ENCODE measurements at places on chromosomes 3 and 15.

DNA sequence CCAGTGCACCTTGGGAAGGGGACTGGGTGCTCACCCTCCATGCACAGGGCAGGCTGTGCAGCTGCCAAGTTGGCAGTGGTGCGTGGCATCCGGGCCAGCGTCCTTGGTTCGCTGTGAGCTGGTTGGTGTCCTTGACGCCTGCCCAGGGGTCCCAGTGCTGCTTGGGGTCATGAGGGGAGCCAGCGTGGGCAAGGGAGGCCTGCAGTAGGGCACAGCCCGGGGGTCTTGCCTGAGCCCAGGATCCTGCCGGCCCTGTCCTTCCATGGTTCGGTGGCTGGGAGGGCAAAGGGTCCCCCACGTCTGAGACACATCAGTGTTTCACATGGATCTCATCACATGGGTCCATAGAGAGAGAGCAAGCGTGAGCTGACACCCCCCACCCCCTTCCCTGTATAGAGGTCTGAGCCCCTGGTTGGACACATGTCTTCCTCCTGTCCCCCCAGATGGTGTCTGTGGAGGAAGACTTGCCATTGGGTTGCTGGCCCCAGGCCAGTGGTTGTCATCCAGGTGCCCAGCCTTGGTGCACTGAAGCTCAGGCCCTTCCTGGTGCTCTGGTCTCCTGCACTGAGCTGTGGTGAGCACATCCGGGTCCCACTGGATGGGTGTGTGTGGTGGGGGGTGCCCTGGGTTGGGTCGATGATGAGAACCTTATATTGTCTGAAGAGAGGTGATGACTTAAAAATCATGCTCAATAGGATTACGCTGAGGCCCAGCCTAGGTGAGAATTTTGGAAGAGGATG lies 232.3 kb downstream of the SNRPN start:
- no peak for DNase-seq

DNA sequence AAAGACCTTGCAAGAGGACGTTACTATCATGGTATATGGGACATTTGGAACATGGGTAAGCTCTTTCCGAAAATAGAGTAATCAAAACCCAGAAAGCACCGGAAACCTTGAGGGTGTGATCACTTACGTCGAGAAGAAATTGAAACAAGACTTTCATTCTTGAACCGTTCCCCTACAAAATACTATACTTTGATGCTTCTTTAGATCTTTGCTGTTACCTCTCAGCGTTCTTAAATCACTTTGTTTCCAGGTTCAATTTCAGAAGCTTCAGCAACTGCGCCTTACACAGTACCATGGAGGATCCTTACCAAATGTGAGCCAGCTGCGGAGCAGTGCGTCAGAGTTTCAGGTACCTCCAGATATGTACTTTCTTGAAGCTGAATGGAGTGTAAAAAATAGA lies 10.1 kb downstream of the CRTC3 start:
- DNase-seq = no peak

GRCh38 chr3:102802819-102803420 lies 368.1 kb downstream of the ZPLD1 start:
- DNase-seq = no peak

DNA sequence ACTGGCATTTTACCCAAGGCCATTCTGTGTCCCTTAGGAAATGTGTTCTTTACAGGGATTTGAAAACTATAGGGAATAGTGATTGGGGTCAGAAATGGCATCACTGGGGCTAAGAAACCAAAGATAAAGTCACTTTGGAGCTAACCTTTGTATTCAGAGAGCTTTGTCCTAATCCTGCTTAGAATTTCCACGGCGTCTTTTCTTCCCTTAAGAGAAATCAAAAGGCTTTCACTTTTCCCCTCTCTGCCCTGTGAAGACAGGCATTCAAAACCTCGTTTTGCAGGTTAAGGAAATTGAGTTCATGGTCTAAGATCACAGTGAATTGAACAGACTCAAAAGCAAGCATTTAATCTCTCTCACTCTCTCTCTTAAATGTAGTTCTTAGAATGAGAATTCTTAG lies 182.5 kb downstream of the VGLL4 start:
- DNase-seq = no peak

DNA sequence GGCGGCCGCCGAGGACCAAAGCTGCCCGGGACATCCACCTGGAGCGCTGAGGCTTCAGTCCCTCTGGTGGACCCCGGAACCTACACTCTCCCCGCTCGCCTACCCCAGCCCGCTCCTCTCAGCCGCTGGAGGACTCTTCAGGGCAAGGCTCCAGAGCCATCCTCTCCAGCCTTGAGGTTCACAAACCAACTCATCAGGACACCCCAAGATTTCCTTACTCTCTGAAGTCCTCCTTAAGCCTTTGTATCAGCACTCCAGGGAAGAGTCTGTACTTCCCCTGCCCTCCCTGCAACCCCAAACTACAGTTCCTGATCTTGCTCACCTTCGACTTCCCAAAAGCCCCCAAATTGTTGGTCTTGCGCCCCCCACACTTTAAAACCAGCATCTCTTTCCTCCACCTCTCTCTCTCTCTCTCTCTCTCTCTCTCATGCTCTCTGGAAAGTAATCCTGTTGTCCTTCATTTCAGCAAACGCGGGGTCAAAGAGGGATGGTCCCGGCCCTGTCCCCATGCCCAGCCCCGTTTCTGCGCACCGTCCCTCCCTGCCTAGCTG lies 438 bp downstream of the THBS1 start:
- DNase-seq = no peak

DNA sequence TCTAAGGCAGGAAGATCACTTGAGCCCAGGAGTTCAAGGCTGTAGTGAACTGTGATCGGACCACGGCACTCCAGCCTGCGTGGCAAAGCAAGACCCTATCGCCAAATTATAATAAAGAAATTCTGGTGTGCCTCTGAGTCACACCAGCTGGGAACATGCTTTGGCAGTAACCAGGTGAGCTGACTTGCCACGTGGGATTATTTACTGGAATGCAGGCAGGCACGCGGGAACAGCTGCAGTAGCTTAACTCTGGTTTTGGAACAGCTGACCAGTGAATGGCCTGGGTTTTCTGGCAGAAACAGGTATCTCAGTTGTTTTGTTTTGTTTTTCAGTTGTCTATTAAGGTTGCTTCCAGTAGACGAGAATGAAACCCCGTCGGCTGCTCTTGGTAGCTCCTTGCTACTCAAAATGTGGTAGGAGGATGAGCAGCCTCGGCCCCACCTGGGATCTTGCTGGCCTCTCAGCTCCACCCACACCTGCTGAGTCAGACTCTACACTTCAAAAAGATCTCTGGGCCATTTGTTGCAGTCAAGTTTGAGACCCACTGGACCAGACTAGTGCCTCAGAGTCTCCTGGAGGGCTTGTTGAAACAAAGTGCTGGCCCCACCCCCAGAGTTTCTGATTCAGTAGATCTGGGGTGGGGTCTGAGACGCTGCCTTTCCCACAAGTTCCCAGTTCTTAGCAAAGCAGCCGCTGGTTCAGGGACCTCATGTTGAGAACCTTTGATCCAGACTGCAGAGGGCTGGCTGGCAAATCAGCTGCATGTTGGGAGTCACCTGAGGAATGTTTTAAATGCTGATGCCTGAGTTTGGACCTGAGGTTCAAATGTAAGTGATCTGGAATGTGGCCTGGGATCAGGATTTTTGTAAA lies 26.6 kb downstream of the IDH2 start:
- no peak for DNase-seq

DNA sequence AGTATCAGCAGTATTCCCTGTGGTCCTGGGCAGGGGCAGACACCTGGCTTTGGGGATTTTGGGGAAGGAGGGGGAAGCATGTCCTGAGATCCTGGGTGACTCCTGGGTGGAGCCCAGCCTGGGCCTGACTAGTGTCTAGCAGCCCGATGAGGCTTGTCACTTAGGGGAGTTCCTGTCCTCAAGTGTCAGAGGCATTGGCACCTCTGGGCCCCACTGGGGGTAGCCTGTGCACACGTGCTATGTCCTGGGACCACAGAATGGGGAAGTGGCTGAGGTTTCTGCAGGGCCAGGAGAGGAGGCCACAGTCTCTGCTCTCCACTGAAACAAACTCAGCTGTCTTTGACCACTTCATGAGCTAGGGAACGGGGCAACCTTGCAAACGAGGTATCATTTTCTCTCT lies 31.5 kb upstream of the ADCY5 start:
- no peak for DNase-seq

DNA sequence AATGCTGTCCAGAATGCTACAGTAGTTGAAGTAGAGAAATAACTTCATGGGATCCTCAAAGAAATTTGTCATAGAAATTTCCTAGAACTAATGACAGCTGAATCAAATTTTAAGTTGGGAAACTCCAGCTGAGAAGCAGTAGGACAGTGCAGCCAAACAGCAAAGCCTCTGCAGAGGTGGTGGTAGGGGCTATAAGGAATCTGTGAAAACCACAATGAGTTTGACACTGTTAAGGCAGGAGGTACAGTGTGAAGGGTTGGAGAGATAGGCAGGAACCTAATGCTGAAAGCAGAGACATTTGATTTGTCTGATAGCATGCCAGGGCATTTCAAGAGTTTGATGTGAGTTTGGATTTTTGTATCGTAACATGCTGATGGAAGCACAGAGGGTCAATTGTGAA lies 22.0 kb downstream of the ASTE1 start:
- no peak for DNase-seq

GRCh38 chr3:176992565-176992964 lies 204.7 kb downstream of the TBL1XR1 start:
- no peak for DNase-seq

All from progenitor cell of endocrine pancreas (in vitro differentiated cells).